ENCODE measurements at places on chromosomes 4 and X.

DNA sequence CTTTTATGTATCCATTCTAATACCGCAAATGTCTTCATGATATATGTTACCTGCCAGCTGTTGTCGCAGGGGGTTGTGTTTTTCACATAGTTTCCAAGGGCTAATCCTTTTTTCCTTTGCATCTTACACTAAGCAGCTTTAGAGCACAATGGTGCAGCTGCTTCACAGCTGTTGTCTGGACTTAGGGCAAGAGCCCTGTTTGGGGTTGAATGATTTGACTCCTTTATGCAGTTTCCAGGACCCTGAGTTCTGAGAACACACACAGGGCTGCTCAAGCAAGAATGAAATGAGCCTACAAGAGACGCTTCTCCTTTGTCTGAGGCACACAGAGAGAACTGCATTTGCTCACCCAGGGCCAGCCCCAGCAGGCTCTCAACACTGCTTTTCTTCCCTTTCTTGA, 20.2 kb downstream of the CCNG2 start:
- DNase-seq, result no peak

DNA sequence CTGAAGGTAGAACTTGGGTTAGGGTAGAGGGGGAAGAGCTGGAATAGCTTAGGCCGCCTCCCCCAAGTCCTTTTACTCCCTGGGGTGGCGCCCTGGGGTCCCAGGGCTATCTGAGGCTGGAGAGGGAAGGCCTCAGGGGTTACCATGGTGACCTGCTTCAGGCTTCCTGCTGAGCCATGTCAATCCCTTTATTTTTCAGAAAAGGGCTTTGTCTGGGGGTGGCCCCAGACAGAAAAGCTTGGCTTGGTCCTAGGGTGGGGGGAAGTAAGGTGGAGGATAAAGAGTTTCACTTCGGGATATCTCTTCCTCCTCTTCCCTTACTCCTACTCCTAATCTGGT, 6.3 kb downstream of the EFNB1 start:
- DNase-seq, result peak; percentile 12

DNA sequence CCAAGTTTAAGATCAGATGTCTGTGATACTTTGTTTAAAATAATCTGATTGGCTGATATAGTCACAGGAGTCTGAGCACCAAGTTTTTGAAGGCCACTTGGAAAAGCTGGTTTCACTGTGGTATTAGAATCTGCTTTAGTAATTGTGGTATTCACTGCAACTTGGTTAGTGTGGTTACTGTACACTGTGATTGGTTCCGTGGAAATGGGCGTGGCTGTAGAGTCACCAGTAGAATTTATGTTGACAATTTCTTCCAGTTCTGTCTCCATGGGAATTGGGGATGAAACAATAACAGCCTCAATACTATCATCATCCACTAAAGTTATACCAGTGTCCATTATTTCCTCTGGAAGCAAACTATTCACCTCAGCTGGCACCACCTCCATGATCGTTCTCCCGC, 26.2 kb downstream of the LIN54 start:
- DNase-seq, result no peak

DNA sequence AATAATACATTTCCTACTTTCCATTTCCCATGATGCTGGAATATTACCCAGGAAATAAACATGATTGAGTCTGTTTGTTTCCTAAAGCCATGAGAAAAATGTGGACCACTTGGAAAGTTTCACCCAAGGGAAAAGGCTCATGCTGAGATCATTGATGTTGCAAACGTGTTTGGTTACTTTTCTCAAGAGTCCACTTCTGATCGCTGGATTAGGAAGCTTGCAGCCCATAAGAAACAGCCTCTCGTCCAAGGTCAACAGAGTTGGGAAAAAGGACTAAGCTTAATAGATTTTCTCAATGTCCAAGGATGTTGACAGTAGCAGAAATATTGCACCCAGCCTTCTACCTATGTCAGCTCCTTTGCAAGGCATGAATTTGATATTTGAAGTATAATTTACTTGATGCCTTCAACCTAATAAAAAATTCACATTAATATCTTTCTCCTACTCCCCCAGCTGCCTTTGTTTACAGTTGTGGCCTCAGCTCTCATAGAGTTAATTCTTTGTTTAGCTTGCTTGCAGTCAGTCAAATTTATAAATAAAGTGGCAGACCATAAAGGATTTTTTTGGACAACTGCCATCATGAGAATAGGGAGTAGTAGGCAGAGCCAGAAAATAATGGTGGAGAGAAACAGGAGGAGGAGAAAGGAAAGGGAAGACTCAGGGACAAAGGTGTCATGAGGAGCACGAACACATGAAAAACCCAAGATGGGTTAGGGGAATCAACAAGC, 65.6 kb upstream of the BLTP1 start:
- no peak for DNase-seq

GRCh38 chr4:83408908-83409307, 46.7 kb downstream of the HELQ start:
- no peak for DNase-seq

DNA sequence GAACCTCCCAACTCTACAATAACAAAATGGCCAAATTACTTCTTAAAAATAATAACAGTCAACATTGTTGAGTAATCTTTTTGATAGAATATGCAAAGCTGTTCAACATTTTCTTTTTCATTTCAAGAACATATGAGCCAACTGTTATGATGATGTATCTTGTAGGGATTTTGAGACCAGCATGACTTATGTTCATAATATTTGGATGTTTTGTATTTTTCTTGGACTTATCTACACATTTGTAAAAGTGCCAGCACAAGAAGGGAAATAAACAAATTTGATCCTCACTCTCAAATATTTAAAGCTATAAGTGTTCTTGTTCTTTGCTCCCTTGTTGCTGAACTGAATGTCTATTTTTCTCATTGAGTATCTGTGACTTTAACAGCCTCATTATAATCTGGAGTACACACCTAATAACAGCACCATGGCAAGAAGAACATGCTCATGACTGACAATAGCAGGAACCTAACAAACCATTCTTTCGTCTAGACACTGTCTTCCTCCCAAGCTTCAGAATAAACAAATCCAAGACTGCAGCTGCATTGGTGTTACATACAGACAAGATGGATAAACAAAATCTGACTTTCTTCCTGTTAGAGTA, 1049.7 kb downstream of the FAT4 start:
- no peak for DNase-seq

DNA sequence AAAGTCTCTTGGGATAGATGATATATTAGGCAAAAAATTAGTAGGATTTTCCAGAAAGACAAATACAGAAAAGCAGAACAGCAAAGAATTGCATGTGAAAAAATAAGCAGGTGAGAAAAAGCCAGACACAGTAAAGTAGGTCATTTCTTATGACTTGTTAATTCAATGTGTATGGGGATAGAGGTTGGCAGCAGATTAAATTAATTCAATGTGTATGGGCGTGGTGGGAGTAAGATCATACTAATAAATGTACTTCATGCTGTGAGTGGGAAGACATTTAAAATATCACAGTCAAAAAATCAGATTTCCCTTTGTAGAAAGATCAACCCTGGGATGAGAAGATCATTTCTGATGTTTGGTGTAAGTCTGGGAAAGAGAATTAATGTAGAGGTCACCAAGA, 1146.4 kb upstream of the INTU start:
- DNase-seq, result no peak

- DNase-seq, result no peak
These were observed 45.1 kb downstream of the ARHGEF9 start for GRCh38 chrX:63739885-63740284.

- DNase-seq, result no peak
These were observed 49.7 kb upstream of the DDIT4L start for GRCh38 chr4:100240008-100240407.
